ENCODE measurements at places on chromosomes 2 and 18. TPM values are rescaled to one million over a fixed set of nuclear protein-coding genes. Genes with fewer than 3 reads are reported as not detected.
A peak's percentile ranks its signal among the peaks of the same experiment; 100 is the strongest.

- DNase-seq = peak; percentile 27
Measured at GRCh38 chr2:229044581-229044980, 226.5 kb downstream of the PID1 start.

- peak; percentile 30 for DNase-seq
Measured at GRCh38 chr2:88053934-88054781, 1.4 kb downstream of the KRCC1 start.

The KIF5C gene
- total RNA-seq = not detected

The IL1R2 gene
- 0.57 TPM for total RNA-seq

The SCN2A gene
- 18.5 TPM for total RNA-seq

The GALNT1 gene
- total RNA-seq = 49.0 TPM

GRCh38 chr2:43000242-43001054, 208.1 kb upstream of the HAAO start:
- DNase-seq = no peak

The DCDC2C gene
- total RNA-seq = not detected

The CNTNAP5 gene
- total RNA-seq = not detected

- DNase-seq = peak; percentile 8
Measured at GRCh38 chr2:26640781-26641564, at the start of gene CIB4. Gene CIB4, minus strand, starts transcription at chr2:26641366. Its CDS starts 52 bp downstream, at chr2:26641314.

The CCDC121 gene
- total RNA-seq = 7.0 TPM

DNA sequence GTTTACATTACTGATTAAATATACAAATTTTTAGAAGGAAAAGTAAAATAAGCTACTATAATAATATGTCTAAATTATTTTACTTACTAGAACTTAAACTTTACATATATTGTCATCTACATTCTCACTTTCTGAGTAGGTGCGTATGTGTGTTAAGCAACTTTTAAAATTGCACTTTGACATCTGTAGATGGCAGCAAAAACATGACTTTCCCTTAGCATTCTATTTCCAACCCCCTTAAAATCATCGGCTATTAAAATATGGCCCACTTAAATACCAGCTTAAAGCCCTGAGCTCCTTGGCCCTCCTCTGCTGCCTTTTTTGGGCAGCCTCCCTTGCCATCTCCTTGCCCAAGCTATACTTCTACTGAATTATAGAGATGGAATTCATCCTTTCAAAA, 78.0 kb downstream of the UPP2 start:
- peak; percentile 45 for DNase-seq

GRCh38 chr2:85273738-85274731, 53.8 kb downstream of the TGOLN2 start:
- DNase-seq = peak; percentile 78

- DNase-seq = no peak
Measured at GRCh38 chr2:162174746-162175145, 22.7 kb upstream of the GCG start.

DNA sequence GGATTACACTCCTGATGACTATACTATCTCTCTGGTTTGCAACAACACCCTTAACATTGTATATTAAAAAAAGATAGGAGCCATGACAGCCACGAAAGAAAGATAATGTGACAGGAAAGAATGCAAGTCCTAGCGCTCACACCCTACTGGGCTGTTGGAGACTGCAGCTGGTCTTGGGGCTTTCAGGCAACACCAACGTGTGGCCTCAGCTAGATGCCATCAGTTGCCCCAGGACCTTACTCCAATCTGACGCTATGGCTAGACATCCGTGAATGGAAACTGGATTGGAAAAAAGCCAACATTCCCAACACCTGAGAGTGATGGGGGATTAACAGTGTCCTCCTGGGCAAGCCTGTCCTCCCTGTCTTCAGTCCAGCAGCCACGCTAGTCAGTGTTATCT, 357.4 kb upstream of the GULP1 start:
- no peak for DNase-seq

GRCh38 chr2:31725444-31725843, 144.7 kb upstream of the SRD5A2 start:
- no peak for DNase-seq

- DNase-seq = no peak
Measured at GRCh38 chr2:9145752-9146430, 60.7 kb upstream of the ASAP2 start.

DNA sequence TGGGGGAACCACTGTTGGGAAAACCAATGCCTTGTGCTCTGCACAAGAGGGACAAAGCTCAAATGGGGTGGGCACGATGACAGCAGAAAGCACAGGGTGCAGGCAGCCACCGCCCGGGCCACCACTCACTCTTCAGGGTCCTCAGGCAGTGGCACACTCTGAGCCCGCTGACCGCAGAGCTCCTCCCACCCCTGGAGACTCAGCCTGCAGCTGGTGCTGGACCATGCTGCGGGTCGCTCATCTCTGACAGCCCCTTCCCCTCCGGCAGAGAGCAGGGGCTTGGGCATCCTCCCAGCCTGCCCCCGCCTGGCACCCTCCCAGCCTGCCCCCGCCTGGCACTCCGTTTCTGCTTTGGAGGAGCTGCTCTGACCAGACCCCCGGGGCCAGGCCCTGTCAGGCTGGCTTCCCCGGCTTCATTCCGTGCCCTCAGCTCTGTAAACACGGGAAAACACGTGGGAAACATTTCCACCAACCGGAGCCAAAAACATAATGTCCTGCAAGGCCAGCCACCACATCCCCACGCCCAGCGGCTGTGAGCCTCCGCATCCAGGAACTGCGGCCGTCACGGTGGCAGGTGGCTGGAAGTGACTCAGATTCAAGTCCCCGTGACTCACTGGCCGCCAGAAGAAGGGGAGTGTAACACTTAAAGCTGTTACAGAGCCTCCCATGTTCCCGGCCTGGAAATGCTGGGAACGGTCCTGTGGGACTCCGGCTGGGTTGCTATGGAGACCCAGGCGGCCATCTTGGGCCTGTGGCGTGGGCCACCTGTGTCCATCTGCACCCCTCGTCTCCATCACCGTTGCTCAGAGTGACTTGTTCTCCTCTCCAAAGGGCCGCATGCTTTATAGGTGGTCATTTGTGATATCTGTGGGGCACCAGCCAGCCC, 6.8 kb upstream of the SNED1 start:
- DNase-seq = peak; percentile 88

GRCh38 chr2:72439892-72440291, 292.2 kb upstream of the CYP26B1 start:
- no peak for DNase-seq

Measured in fibroblast of the aortic adventitia (primary cell).